Stimulated activated CD8-positive, alpha-beta memory T cell treated with anti-CD3 and anti-CD28 coated beads, Interleukin-4, amount 100 ng/mL, for 1 hour (primary cell): ENCODE measurements at places on chromosomes 1 and 21.

- DNase-seq = no peak
Measured at GRCh38 chr1:76868154-76868882, 1.0 kb downstream of the ST6GALNAC5 start.

GRCh38 chr1:200146100-200146499 is 118.6 kb downstream of the NR5A2 start:
- no peak for DNase-seq

DNA sequence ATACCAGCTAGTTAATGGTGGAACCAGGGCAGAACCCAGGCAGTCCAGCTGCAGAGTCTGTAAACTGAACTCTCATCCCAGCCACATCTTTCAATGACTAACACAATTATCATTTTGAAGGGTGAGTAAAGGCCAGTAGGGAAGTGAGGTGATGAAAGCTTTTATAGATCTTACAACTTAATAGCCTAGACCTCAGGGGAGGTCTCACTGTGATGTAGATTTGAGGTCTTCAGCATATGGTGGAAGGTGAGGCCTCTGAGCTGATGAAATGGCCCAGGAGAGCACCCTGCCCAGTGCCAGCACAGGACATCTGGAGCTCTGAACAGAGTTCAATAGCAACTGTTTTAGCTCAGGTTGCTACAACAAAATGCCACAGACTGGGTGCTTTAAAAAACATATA is 44.8 kb upstream of the POU2F1 start:
- DNase-seq = no peak

DNA sequence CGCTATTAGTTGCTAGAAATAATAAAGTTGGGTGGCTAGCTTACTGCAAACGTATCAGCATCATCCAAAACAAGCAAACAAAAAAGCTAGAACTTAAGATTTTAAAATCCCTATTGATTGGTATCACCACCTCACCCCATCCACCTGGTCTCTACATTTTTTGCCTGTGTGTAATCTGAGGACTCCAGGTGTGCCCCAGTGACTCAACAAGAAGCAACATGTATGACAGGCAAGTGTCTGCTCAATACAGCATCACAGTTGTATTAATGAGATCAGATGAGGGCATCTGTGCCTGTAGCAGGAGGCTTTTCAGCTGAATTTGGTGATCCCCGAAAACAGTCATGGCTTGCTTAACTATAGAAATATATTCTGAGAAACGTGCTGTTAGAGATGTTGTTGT is 14.6 kb upstream of the PAPPA2 start:
- no peak for DNase-seq

DNA sequence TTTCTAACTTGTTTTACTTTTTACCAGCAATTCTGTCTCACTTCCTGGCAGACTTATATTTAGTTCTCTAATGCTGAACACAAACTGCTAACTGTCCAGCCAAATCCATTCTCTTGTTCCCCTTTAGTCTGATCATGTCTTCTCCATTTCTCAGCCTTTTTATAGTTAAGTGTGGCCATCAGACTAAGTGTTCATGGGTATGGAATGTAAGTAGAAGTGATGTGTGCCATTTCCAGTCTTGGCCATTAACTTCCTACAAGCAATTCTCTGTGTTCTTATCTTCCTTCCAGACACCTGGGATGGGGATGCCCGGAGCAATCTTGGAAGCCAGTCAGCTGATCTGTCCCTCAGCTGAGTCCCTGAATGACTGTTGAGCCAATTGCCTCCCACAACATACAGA is 165.8 kb downstream of the ST6GALNAC3 start:
- no peak for DNase-seq

- DNase-seq = no peak
Measured at GRCh38 chr1:26352338-26352679, 1.6 kb downstream of the CRYBG2 start.

DNA sequence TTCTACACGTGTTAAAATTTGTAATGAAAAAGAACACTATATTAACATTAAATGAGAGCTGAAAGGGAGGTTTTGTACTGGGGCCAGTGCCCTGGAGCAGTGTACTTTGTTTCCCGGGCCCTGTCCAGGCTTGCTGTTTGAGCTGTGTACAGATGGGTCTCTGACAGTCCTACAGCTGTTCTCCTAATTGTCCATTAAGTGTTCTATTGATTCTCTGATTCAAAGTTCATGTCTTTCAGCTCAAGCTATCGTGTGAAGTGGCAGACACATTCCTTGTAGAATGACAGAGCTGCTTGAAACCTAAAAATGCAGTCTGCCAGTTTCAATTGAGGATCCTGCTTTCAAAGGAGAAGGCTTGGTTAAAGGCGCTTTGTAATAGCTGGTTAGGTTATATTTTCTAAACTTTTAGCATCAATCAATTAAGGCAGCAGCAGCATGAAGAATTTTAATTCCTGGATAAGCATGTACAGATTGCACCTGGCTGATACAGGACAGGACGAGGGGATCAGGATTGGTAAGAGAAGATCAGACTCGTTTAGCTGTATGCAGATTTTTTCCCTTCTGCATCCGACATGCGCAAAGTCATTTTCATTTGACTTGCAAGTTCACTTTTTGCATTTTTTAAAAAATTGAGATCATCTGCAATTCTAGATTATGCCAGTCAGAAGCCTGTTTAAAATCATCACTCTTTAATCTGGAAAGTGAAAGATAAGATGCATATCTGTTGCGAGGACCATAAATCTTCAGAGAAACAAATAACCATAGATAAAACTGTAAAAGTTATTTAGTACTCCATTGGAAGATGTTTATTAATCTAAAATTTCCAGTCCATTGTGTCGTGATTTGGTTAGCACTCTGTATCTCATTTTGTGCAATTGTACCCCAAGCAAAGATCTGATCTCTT is 98.5 kb downstream of the ATG4C start:
- DNase-seq = no peak

GRCh38 chr1:245939756-245940345 is 567.2 kb downstream of the SMYD3 start:
- DNase-seq = no peak

GRCh38 chr1:24545662-24546061 is 10.2 kb upstream of the NCMAP start:
- DNase-seq = no peak

GRCh38 chr1:178693366-178693765 is 31.7 kb upstream of the RALGPS2 start:
- no peak for DNase-seq

- no peak for DNase-seq
Measured at GRCh38 chr1:118047006-118047649, 117.6 kb downstream of the WDR3 start.

DNA sequence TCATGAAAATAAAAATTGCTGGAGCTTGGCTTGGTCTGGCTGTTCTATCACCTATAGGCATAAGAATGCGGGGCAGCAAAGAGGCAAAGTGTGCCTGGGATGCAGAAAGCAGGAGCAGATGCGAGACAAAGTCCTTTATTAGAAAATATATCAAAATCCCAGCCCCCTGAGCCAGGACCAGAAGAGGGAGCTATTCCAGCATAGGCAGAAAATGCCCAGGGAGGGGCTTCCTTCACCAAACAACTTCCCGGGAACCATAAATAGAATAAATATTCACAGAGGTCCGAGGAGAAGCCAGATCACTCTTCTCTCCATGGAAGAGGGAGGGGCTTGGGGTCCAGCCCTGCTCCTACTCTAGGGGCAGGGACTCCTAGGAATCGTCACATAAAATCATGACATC is 5.0 kb downstream of the PPOX start:
- DNase-seq = no peak

DNA sequence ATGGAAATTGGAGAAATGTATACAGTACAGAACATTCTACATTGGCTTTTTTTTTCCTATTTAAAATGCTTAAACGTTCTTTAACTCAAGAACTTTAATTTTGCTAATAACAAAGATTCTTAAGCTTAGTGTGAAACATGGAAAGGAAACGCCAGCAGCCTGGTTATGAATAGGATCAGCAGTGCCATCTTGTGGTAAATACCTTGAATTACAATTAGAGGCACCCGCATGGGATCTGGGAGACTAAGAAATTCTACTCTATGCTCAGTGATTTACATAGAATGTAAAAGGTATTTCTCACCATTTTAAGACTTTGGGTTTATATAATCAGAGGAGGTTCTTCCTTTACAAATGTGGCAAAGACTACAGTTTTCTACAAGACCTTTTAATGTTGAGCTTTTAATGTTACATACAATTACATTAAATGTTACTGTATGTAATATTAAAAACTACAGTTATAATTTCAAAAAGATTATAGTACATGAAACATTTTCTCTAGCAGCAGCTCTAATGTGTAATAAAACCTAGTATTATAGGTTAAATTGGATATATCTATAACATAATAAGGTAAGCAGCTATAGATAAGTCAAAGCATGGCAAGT is 32.1 kb upstream of the APOBEC4 start:
- peak; percentile 3 for DNase-seq

DNA sequence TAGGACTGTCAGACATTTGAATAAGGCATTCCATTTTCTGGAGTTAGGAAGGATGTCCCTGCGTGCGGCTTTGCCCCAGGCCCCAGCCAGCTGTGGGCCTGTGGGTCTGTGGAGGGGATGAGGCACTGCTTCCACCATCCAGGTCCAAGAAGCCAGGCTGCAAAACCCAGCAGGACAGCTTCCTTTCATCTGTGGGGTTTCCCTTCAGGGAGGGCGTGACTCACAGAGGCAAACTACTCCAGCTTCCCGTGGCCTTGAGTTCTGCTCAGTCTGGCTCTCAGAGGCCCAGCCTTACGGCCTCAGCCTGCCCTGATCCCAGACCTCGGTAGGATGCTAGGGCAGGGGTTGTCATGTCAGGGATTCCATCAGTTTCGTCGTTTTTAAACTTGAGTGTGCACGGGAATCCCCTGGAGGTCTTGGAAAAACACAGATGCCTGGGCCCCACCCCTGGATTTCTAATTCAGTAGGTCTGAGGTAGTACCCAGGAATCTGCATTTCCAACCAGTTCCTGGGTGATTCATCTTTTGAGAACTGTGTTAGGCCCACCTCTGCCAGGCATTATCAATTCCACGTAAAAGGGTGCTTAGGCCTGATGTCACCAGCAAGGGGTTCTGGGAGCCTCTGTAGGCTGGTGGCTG is 32.3 kb upstream of the TENT5C start:
- no peak for DNase-seq

- no peak for DNase-seq
Measured at GRCh38 chr1:2459757-2460156, 16.3 kb upstream of the PLCH2 start.

DNA sequence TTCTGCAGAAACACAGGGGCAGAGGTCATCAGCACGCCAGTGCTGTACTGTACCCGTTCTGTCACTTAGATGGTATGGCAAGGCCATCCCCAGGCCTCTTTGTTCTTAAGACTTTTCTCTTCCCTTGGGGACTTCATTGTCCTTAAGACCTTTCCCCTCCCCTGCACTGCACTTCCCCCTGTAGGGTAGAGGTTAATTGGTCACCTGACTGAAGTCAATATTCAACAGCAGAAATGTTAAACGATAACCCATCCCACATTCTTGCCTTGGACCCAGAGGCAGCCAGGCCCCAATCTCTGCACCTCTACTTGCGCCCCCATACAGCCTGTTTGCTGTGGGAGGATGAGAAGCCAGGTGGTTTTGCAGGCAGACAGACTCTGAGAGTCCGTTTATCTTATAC is 10.2 kb downstream of the PHGDH start:
- no peak for DNase-seq

- DNase-seq = no peak
Measured at GRCh38 chr1:24856787-24857506, 73.1 kb downstream of the RUNX3 start.

DNA sequence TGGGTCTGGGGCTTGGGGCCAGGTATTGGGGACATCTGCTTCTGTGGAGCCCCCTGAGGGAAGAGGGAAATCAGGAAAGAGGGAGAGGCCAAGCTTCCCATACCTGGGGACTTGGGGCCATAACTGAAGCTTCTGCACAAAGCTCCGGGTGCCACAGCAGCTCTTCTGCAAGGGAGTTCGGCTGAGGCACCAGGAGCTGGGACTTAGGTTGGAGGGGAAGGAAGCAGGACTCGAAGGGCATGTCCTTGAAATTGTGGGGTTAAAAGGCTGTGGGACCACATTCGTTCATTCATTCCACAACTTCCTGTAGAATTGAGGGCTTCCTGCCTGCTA is 1.7 kb upstream of the EPS8L3 start:
- no peak for DNase-seq

DNA sequence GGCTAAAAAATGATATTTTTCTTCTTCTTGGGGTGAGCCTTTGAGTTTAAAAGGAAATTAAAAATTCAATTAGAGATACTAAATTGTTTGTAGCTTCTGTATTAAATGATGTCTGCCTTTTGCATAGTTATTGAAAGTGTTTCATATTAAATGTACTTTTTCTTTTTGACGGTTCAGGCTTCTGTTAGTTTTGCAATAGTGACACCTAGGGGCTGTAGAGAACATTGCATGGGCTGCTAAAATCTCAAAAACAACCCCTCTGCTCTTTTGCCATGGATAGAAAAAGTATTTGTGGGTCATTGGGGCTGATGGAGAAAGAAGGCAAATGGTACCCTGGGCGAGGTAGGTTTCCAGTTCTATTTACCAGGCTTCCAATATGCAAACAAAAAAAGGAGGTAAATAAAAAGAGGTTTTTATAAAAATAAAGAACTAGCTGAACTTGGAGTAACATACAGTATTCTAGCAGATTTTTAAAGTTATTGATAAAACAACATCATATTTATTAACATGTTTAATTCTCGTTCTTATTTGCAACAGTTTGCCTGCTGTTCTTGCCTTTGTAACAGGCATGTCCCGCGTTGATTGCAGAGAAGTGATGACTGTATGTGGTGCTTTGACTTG is 115.4 kb upstream of the HOOK1 start:
- no peak for DNase-seq

GRCh38 chr1:203480525-203481084 is 5.0 kb downstream of the PRELP start:
- no peak for DNase-seq

GRCh38 chr1:243658594-243659105 is 191.4 kb downstream of the AKT3 start:
- no peak for DNase-seq

DNA sequence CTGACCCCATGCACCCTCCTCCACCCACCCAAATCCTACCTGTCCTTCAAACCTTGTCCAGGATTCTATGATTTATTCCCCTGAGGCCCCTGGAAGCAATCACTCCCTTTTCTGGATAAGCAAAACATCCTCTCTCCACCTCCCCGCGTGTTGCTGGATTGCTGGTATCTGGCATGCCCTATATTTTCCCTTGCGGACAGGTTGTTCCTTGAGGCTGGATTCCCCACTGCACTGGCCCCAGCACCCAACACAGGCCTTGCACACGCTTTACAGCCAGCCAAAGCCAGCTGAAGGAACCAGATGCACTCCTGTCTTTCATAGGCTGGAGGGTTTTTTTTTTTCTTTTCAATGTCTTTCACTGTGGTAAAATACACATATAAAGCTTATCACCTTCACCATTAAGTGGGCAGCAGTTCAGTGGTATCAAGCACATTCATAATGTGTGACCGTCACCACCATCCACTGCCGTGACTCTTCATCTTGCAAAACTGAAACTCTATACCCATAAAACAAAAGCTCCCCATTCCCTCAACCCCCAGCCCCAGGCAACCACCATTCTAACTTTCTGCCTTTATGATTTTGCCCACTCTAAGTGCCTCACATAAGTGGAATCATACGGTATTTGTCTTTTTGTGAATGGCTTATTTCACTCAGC is 50.9 kb downstream of the TOR1AIP2 start:
- DNase-seq = no peak

- DNase-seq = no peak
Measured at GRCh38 chr1:43864111-43865045, 69.2 kb upstream of the ARTN start.
